Ecto neural progenitor cell (in vitro differentiated cells): ENCODE measurements at places on chromosomes 5 and 9.

DNA sequence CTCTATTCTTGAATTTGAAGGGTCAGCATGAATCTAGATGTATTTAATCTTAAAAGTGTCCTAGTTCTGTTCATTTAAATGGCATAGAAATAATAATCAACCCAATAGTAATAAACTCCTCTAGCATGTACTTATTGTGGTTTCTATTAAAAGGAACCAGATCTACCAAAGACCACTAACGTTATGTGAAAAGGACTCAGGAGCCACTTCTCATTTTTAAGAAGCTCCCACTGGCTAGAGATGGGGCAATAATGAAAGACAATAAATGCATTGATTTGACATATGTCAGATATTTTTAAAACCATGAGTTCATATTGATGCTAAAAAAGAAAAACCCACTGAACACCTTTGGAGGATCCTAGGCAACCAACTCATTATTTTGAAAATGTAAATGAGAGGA is 191.9 kb downstream of the ATP10B start:
- no peak for DNase-seq

DNA sequence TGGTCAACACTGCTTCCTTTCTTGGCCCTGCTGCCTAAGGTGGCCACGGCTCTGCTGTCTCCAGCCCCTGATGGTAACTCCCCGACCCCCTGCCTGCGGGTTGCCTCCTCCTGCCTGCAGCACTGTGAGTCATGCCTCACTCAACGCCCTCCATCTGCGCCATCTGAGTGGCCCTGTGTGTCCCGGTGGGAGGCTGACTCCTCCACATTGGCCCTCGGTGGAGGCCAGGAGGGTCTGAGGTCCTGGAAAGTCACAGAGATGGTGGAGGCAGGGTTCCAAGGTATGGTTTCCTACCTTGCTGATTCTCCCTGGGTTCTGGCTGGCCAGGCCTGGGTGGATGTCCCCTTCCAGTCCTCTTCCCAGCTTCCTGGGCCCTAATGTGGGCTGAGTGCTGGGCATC is 64.5 kb upstream of the ADAMTS2 start:
- no peak for DNase-seq

- no peak for DNase-seq
Observed at GRCh38 chr9:92605224-92605623, 64.7 kb downstream of the IPPK start.

GRCh38 chr9:37034305-37034937 is 353 bp upstream of the PAX5 start:
- DNase-seq, result peak; percentile 79

DNA sequence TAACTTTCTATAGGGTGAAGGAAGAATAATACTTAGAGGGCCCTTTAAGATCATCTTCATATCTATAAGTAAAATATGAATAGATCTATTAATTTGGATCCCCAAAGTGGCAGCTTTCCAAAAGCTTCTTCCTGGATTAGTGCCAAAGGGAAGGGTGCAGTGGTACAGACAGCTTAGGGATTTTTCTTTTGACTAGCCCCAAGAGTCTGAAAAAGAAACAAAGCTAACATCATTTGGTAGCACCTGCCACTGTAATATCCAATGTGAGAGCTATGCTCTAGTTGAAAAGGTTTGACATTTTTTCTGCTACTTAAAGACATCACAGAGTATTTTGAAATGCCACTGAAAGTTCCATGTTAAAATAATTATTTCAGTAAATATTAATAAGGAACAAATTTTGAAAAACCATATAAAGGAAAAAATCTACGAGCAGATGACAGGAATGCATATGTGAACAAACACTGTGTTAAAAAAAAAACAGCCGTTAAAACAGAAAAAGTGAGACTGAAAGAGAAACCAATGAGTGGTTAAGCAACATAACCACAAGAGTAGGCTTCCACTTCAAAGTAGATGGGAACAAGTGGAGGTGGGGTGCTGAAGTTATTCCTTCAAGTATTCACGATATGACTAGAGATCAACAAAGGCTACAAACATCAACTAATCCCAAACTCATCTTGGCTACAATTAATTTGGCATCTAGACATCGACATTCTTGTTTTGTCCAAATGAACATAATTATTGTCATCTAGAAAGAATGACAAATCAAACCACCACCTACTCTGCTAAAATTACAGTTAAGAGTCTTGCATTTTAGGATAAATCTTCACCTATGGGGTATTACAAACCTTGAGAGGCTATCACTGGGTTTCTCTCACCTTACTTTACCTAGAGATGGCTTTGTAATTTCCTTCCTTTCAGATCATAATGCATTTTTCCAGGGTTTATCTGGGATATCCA is 137.5 kb downstream of the CPLANE1 start:
- DNase-seq, result no peak

DNA sequence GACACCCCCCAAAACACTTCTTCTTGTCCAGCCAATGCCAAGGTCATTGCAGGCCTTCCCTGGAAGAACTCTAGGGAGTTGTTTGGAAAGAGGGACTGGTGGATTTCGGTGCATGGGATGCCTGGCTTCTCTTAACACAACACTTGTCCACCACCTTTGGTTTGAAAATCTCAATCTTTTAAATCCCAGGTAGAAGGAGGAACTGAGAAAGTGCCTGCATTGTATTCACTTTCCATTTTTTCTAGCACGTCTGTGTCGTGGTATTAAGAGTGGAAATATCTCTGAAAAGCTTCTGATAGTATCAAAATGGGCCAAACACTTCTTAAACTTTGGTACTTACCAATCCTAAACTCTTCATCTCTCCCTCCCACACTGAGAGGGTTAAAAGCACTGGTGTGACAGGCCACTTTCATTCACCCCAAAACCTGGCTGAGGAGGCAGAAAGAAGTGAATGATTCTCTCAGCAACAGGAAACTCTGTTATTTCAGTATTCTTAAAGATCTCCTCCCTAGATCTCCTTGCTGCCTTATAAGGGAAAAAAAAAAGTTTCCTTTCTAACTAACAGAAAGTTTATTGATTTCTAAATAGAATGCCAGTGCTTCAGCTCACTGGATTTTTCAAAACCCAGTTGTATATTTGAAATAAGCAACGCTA is 3.9 kb upstream of the NFIB start:
- no peak for DNase-seq
